Cardiac fibroblast (primary cell): ENCODE measurements at places on chromosomes 7 and 10.

DNA sequence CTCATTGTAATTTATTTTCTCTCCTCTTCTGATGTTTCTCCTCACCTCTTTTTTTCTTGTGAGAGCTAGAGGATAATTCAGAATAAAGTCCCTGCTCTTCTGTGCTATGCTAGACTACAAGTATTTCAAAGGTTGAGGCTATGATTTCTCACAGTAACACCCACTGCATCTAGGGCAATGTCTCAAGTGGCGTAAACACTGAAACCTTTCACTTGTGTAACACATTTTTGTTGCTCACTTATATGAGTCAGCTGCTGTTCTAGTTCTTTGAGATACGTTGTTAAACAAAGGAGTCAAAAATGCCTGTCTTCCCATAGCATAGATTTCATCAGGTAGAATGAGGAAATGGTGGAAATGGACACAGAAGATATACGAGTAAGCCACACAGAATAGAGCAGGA, 305.1 kb upstream of the PITRM1 start:
- DNase-seq = peak; percentile 90

- no peak for DNase-seq
These were observed 575.3 kb downstream of the ETV1 start for GRCh38 chr7:13414181-13414580.

DNA sequence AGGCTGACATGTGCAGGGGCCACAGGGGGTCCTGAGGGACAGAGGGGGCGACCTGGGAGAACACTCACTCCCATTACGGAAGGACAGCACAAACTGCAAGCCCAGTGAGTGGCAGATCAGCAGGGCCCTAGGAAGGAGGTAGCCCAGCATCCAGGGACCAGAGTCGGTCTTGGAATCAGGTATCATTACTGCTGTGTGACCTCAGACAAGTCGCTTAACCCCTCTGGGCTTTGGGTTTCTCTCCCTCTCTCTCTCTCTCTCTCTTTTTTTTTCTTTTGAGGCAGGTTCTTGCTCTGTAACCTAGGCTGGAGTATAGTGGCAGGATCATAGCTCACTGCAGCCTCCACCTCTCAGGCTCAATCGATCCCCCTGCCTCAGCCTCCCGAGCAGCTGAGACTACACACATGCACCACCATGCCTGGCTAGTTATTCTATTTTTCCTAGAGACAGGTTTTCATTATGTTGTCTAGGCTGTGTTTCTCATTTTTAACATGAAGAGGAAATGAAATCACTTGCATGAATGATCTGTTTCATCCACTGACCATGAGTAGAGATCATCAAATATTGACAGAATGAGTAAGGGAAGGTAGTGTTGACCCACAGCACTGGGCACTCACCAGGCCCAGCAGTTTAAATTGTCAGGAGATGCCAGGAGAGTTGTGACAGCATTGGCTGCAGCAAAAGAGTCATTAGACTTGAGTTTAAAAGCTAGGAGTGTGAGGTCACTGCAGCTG, 49.4 kb downstream of the BUB3 start:
- DNase-seq = no peak

DNA sequence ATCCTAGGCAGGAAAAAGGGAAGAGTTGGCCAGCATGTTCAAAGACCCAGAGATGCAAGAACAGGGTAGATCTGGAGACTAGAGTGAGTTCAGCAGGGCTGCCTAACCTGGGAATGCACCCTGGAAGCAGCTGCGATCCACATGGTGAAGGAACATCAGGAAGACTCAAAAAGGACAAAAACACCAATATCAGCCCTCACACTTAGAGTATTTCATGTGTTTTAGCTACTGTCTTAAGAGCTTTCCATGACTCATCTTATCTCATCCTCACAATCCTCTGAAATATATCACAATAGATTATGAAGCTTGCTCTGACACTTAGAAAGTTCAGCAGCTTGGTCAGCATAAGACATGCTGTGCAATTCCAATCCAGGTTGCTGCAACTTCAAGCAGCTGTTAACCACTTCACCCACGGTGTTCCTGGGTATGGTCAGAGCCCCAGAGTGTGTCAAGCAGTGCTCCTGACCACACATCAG, 380.9 kb downstream of the PARD3 start:
- peak; percentile 68 for DNase-seq

DNA sequence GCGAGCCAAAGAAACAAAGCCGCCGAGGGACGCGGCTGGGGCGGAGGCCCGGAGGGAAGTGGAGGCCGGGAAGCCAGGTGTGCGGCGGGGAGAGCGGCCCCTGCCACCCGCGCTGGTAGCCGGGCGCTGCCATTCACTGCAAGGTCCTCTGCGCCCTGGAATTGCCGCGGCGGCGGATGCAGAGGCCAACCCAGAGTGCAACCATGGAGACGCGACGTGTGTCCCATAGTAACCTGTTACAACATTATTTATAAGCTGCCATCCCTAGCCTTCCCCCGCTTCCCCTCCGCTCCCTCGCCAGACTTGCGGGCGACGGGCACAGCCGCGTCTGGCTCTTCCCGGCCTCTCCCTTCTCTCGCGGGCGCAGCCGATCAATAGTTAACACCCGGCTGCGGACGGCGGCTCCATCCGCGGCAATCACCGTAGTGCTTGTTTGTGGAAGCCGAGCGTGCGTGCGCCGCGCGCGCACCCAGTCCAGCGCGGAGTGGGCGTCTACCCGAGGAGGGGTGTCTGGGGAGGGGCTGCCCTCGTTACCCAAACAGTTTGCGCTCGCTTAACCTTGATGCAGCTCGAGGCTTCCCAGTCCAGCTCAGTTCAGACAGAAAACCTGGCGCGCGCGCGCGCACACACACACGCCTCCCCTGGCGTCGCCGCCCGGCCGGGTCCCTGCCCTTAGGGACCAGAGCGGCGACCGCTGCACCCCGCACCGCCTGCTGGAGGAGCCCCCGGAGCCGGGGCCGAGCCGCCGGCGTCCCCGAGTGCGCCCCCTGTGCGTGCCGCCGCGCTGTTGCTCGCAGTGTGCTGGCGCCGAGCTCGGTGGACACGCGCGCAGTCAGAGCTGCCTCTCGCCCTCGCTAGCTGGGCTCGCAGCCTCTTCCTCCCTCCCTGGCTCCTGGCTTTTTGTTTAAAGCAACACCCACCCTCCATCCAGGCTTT, 165.4 kb upstream of the DPP6 start:
- no peak for DNase-seq

DNA sequence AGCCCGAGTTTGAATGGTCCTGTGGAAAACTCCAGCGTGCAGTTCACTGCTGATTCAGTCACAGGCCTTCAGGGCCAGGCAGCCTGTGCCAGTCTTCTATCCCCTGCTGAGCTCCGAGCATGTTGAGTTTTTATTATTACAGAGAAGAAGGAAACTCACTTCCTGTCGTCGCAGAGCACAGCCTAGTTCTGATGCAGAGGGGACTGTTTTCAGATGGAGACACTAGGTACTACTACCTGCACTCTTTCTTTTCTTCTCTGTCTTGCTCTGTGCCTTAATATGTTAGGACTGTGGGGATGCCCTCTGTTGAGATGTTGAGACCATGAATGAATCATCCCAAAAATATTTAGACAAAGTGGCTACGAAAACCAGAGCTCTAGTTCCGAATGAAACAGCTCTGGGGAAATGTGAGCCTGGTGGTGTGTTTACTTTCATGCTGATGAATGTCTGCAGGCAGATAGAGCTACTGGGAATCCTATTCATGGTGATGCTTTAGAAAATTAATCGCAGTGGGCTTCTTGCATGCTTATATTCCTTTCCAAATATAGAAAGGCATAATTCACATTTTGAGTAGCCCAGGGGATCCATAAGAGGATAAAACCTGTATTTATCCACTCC, 29.6 kb downstream of the CASP7 start:
- DNase-seq = peak; percentile 78

DNA sequence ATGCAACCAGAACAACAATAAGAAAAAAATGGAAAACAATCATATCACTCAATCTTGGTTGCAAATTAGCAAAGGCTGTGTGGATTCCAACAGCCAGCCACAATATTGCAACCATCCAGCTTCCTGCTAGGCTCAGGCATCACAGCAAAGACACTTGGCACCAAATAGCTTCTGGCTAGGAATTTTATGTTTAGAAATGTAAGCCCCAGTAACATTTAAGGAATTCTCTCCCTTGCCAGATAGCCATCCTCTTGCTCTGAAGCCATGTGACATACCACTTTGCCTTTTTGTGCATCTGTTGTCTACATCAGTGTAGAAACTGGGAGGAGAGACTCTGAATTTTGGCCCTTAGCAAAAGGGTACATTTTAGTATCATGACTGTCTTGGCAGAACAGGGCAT, 22.2 kb downstream of the MKX start:
- DNase-seq = no peak

DNA sequence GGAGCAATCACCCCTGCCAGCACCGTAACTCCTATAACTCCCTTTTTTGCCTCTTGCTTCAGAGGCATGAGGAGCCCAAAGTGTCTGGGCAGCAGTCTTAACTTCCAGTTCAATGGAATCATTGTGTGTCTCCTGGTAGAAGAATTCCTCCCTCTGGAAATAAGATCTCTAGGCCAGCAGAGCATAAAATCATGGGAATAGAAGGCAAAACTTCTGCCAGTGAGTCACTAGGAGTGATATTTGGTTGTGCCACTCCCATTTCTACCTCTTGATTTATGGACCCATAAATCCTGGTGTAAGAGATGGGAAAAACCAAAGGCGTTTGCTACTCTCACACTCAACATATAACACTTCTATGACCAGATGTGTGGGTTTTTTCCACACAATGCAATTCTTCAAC, 104.9 kb upstream of the FAM180A start:
- DNase-seq = no peak

DNA sequence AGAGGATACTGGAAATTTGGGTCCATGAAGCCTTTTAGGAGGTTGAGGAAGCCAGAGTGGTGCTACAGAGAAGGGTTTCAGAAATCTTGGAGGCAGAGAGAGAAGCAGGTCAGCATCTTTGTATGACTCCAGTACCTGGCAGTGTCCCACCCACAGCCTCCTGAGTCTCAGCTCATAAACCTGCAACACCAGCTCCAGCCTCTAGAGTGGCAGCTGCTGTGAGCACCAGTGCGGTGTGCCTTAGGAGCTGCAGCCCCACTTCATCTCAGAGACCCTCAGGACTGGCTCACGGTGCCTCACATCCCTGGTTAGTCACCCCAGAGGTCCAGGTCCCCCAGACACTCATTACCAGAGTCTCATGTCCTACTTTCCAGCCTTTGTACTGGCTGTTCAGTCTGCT, 84.8 kb upstream of the PRKAR2B start:
- no peak for DNase-seq

DNA sequence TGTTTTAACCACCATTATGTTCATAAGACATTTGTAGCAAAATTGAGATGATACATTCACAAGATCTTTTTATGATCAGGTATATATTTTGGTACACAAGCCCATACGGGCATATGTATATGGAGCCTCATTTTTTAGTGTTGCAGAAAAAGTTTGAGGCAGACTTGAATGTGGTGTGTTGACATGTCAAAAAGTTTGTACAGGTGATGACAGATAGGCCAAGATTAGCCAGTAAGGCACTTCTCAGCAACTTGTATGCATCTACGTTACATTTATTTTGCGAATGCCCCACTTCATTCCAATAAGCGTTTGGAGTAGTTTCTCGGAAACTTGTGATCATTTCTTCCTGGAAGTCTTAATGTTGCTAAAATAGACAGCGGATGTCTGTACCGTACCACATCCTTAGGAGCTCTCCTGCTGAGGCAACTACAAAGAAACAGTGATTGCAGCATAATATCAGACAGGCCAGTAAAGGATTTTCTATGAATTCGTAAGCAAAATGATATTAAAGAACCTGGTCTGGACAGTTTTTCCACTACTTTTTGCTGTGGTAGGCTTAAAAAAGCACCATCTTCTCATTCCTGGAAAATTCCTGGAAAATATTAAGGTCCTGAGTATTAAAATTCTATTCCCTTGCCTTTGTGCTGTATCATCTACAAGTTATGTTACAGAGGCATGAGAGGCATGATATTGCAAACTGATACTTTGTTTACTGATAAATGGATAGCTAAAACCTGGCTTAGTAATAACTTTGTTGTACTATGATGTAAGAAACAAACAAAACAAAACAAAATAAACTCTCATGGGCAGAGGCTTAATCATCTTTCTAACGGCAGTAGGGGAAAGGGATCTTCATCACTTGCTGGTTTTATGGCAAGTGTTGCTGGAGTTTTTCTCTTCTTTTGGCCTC, 153.6 kb downstream of the HDAC9 start:
- DNase-seq = no peak

DNA sequence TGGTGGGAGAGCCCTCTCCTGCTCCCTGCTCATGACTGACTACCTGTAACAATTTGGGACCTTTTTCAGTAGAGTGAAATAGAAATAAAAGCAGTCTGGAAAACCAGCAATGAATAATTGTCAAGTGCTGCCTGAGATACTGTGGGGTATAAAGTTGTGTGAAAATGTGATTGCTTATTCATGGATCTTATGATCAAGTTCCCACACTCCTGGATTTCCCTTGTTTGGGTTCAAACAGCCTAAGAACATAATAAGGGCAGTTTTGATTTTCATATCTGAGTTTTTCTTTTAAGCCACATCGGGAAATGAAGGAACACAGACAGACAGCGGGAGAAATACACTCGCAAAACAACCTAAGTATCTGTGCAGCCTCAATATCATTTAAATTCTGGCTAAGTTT, 52.9 kb downstream of the CALD1 start:
- no peak for DNase-seq

GRCh38 chr10:112132435-112132834, 51.1 kb downstream of the GPAM start:
- DNase-seq = no peak

GRCh38 chr10:12509016-12509793, 159.9 kb downstream of the CAMK1D start:
- DNase-seq = no peak

- no peak for DNase-seq
These were observed 310.2 kb downstream of the AUTS2 start for GRCh38 chr7:69908454-69908853.

DNA sequence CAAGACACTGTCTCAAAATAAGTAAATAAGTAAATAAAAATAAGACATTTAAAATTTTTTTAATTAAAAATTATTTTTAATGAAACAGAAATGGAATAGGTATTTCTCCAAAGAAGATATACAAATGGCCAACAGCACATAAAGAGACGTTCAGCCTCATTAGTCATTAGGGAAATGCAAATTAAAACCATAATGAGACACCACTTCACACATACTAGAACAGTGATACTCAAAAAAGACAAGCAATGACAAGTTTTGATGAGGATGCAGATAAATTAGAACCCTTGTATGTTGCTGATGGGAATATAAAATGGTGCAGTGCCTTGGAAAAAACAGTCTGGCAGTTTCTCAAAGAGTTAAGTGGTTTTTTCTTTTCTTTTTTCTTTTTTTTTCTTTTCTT, 26.5 kb upstream of the C10orf67 start:
- DNase-seq = no peak

- no peak for DNase-seq
These were observed 9.0 kb downstream of the GTF2IRD1 start for GRCh38 chr7:74462707-74463100.

DNA sequence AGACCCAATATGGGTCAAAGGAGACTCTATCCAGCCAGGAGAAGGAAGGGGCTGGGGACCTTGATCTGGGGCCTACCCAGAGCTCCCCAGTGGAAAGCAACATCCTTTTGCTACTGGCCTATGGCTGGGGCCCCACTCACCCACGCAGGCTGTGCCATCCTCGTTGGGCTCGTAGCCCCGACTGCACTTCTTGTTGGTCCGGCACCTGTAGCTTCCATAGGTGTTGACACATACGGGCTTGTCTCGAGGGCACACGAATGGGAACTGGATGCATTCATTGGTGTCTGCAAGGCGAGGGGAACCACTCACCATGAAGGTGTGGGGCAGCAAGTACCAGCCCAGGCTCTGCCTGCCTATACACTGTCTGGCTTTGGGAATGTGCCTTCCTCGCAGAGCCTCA, 30.5 kb downstream of the GOLGA7B start:
- no peak for DNase-seq
